ENCODE measurements at places on chromosomes 4 and X. TPM values are rescaled to one million over a fixed set of nuclear protein-coding genes. Genes with fewer than 3 reads are reported as not detected.

- H3K27me3 ChIP-seq = no peaks in the 10 kb centered on the region
- H3K4me1 ChIP-seq = no peaks in the 10 kb centered on the region
- no peaks in the 10 kb centered on the region for H3K36me3 ChIP-seq
- no peak overlapping the region for H3K4me3 ChIP-seq
Observed at GRCh38 chr4:173522160-173522950, 7.7 kb downstream of the HAND2 start.

DNA sequence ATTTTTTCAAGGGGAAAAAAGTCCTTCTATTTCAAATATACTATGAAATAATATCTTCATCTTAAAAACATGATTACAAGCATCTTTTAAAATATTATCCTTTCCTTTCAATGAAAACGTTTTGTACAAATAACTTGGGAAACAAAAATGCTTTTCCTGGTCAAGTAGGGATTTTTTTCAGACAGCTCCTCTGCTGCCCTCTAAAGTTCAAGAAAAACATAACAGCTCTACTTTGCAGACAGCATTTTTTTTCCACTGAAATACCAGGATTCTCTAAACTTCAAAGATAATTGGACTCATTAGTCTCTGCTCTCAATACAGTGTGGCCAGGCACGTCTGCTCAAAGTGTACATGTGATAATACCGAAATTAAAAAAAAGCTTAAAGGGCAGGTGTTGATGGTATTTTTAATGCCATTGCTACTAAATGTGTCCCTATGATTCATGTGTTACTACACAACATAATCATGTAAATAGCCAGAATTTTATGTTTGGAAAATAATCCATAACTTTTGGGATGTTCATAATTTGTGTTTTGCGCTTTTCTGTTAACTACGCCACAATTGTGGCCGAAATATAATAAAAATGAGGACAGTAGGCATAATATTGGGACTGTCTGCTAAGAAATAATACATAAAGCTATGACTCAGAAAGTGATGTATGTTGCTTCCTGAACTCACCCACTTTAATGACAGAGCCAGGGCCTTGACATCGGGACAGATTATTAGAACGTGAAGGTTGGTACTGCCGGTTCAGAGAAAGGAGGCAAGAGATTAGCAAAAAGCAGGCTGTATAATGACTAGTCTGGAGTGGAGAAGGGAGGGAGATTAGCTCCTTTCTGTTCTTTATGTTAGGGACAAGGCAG, 478.9 kb downstream of the KCNIP4 start:
- DNase-seq = no peak
- H3K27ac ChIP-seq = no peak overlapping the region
- H3K27me3 ChIP-seq = no peaks in the 10 kb centered on the region
- no peaks in the 10 kb centered on the region for H3K4me1 ChIP-seq

- no peak for DNase-seq
- H3K4me3 ChIP-seq = no peak overlapping the region
- no peaks in the 10 kb centered on the region for H3K36me3 ChIP-seq
- H3K4me1 ChIP-seq = peaks cover 17% of the 10 kb centered on the region
- H3K27ac ChIP-seq = no peak overlapping the region
Observed at GRCh38 chrX:132833373-132833772, 125.1 kb downstream of the HS6ST2 start.

DNA sequence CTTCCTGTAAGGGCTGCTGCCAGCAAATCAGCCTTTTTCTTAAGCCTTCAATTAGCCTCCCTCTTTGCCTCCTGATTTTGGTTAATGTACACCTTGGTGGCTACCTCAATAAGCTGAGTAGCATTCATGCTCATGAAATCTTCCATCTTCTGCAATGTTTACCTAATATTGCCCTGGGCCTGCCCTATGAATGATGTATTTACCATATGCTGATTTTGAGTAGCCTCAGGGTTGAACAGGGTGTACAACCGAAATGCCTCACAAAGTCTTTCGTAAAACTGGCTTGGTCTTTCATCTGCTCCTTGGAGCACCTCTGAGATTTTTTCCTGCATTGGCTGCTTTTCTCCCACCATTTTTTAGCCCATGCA, 29.8 kb downstream of the SULT1E1 start:
- no peak overlapping the region for H3K27ac ChIP-seq
- DNase-seq = no peak

COL4A6 gene
- total RNA-seq = 2.4 TPM

FUNDC2 gene
- 32.5 TPM for total RNA-seq

DNA sequence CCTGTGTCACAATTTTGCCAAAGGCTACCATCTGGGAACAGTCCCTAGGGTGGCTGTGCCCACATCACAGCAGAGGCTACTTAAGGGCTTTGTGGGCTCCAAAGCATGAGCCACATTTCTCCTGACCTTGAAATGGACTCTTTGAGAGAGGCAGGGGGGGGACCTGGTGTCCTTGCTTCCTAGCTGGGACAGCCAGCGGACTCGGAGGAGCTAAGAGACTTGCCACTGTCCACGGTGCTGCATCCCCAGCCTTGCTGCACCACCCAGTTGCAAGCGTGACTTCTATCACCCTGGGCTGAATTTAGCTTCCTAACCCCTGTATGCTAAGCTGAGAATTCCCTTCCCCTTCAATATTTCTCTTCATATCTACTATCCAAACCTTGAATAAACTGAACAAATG, 99.0 kb downstream of the PHKA2 start:
- peaks cover 21% of the 10 kb centered on the region for H3K4me1 ChIP-seq
- H3K27me3 ChIP-seq = no peaks in the 10 kb centered on the region
- H3K4me3 ChIP-seq = no peak overlapping the region
- H3K36me3 ChIP-seq = no peaks in the 10 kb centered on the region

TBX22 gene
- not detected for total RNA-seq

GRCh38 chr4:38664706-38665401, 855 bp downstream of the KLF3 start:
- H3K27ac ChIP-seq = peak overlapping the region; percentile 90
- no peak for DNase-seq
- H3K4me3 ChIP-seq = peak overlapping the region; percentile 68
- peaks cover 51% of the 10 kb centered on the region for H3K4me1 ChIP-seq

- DNase-seq = no peak
- H3K4me3 ChIP-seq = no peak overlapping the region
- no peaks in the 10 kb centered on the region for H3K27me3 ChIP-seq
- H3K27ac ChIP-seq = no peak overlapping the region
Observed at GRCh38 chrX:15761564-15762191, 23.6 kb downstream of the CA5B start.

HTN1 gene
- total RNA-seq = not detected

TIMM8A gene
- total RNA-seq = 24.9 TPM

GRCh38 chr4:17766826-17767458, 14.5 kb downstream of the FAM184B start:
- H3K4me3 ChIP-seq = no peak overlapping the region
- H3K36me3 ChIP-seq = no peaks in the 10 kb centered on the region
- H3K27me3 ChIP-seq = no peaks in the 10 kb centered on the region
- H3K4me1 ChIP-seq = no peaks in the 10 kb centered on the region
- no peak overlapping the region for H3K27ac ChIP-seq

BBS12 gene
- 2.1 TPM for total RNA-seq

SLC34A2 gene
- 2.2 TPM for total RNA-seq

ODAPH gene
- total RNA-seq = not detected

- H3K36me3 ChIP-seq = no peaks in the 10 kb centered on the region
- no peaks in the 10 kb centered on the region for H3K4me1 ChIP-seq
- no peak overlapping the region for H3K27ac ChIP-seq
Observed at GRCh38 chr4:821181-821591, 4.7 kb downstream of the CPLX1 start.

CCDC149 gene
- total RNA-seq = 5.3 TPM

DNA sequence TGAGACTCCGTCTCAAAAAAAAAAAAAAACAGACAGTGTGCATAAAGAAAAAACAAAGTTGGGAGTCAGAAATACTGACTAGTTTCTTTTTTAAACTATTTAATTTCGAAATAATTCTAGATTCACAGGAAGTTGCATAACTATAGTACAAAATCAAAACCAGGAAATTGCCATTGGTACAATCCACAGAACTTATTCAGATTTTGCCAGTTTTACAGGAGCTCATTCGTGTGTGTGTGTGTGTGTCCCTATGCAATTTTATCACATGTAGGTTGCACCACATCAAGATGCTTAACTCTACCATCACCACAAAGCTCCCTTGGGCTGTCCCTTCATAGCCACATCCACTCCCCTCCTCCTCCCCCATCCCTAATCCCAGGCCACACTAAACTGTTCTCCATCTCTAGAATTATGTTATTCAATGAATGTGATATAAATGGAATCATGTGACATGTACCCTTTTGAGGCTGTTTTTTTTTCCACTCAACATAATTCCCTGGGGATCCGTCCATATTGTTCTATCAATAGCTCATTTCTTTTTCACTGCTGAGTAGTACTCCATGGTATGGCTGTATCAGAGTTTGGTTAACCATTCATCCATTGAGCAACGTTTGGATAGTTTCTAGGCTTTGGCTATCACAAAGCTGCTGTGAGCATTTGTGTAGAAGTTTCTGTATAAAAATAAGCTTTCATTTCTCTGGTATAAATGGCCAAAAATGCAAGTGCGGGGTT, 16.3 kb upstream of the DDX3X start:
- no peak for DNase-seq
- no peak overlapping the region for H3K4me3 ChIP-seq
- H3K36me3 ChIP-seq = no peaks in the 10 kb centered on the region
- no peaks in the 10 kb centered on the region for H3K4me1 ChIP-seq
- no peaks in the 10 kb centered on the region for H3K27me3 ChIP-seq

DNA sequence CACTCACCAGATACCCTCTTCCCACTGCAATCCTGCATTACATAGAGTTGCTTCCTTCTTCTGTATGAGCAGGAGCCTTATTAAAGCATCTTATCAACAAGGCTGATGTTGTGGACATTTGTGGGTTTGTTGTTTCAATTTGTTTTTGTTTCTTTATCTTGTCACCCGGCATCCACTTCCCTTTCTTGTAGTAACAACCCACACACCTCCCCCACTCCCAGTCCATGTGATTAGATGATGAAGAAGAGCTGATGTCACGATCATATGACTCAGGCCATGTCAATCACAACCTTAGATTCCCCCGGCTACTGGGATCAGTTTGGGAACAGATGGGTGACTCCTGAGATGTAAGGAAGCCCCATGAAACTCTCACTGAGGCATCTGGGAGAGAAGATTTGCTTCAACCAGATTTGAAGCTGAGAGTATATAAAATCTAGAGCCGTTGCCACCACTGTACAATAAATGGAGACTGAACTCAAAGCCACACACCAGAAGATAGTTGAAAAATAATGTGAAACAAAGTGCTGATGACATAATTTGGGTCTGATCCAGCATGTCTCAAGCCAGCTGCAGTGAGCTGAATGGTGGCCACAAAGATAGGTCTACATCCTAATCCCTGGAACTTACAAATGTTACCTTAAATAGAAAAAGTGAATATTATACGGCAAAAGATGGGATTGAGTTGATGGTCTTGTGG, 34.1 kb upstream of the SRD5A3 start:
- no peaks in the 10 kb centered on the region for H3K36me3 ChIP-seq
- no peak for DNase-seq
- no peaks in the 10 kb centered on the region for H3K27me3 ChIP-seq
- no peaks in the 10 kb centered on the region for H3K4me1 ChIP-seq
- no peak overlapping the region for H3K27ac ChIP-seq
- H3K4me3 ChIP-seq = no peak overlapping the region

- no peak overlapping the region for H3K27ac ChIP-seq
- H3K36me3 ChIP-seq = no peaks in the 10 kb centered on the region
- no peak for DNase-seq
Observed at GRCh38 chr4:163587867-163588266, 93.4 kb downstream of the TMA16 start.

GRCh38 chr4:126890383-126890782, 742.4 kb upstream of the INTU start:
- no peaks in the 10 kb centered on the region for H3K27me3 ChIP-seq
- DNase-seq = no peak
- no peak overlapping the region for H3K4me3 ChIP-seq
- H3K4me1 ChIP-seq = 0 out of 2 replicates have a peak, but pooled peaks cover 5% of the 10 kb centered on the region
- H3K36me3 ChIP-seq = no peaks in the 10 kb centered on the region

DNA sequence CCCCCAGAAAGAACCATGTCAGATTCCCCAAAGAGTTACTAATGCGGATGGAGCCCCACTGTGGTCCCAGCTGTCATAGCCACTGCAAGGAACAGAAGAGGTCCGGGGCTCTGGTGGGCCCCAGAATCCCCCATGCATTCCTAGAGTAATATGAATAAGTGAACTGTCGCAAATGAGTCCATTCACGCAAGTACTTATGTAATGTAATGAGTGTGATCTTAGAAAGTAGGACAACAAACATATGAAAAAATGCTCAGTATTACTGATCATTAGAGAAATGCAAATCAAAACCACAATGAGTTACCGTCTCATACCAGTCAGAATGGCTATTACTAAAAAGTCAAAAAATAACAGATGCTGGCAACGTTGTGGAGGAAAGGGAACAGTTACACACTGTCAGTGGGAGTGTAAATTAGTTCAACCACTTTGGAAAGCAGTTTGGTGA, 141.5 kb upstream of the RBPJ start:
- no peaks in the 10 kb centered on the region for H3K4me1 ChIP-seq
- H3K36me3 ChIP-seq = no peaks in the 10 kb centered on the region
- no peaks in the 10 kb centered on the region for H3K27me3 ChIP-seq
- no peak overlapping the region for H3K27ac ChIP-seq
- no peak overlapping the region for H3K4me3 ChIP-seq
- DNase-seq = no peak

FGF13 gene
- total RNA-seq = 0.02 TPM

DNA sequence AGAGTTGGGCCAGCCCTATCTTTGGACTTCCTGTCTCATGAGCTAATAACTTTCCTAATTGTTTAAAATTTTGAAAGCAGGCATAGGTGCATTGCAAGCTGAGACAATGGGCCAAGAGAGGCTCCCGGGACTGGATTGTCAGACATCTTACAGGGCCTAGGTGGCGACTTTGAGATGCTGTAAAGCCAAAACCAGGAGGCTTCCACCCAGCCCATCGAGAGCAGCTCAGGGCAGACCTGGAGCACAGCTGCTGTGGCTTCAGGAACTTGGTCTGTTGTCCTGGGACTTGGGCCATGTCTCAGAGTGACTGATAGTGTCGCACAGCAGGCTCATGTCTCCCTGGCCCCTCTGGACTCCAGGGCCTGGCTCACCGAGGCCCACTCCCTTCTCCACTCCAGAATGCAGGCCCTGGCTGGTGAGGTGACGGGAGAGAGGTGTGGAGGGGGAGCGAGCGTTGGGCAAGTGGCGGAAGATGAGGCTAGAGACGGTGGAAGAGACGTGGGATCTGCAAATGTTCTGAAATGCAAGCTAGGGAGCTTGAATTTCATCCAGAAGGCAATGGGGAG, 24.1 kb upstream of the MTM1 start:
- DNase-seq = no peak
- no peaks in the 10 kb centered on the region for H3K27me3 ChIP-seq
- no peak overlapping the region for H3K4me3 ChIP-seq
- no peak overlapping the region for H3K27ac ChIP-seq
- H3K36me3 ChIP-seq = no peaks in the 10 kb centered on the region

DNA sequence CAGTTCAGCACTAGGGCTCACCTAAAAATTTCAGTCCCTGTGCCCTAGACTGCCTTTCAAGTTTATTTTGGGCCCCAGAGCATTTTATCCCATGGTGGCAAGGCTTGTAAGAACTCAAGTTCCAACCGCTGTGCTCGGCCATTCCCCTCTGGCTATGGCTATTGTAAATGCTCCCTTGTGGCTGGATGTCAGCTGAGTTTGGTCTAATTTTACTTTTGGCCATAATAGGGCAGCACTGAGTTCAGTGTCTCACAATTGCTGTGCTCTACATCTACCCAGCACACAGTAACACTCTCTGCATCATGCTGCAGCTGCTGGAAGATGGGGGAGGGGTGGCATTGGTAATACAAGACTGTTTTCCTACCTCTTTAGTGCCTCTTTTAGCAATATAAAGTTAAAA, 210.8 kb upstream of the IRS4 start:
- no peaks in the 10 kb centered on the region for H3K36me3 ChIP-seq
- no peak for DNase-seq
- no peak overlapping the region for H3K27ac ChIP-seq
- peaks cover 10% of the 10 kb centered on the region for H3K4me1 ChIP-seq

RXFP1 gene
- total RNA-seq = not detected

PROM1 gene
- 17.7 TPM for total RNA-seq

POU4F2 gene
- total RNA-seq = not detected
